ENCODE measurements at places on chromosomes 12 and 14.

DNA sequence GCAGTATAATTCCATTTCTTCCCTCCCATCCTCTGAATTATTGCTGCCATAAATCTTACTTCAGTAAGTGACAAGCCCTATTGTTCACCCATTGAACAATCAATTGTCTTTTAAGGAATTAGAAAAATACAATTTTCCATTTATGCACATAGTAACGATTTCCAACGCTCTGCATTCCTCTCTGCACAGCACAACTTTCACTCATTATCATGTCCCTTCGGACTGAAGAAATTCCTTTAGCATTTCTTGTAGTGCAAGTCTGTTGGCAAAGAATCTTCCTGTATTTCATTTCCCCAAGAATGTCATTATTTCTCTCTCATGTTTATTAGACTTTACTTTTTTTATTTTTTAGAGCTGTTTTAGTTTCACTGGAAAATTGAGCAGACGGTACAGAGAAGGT is 252.1 kb upstream of the RTL1 start:
- DNase-seq = no peak

GRCh38 chr12:71465796-71466195 is 26.2 kb downstream of the LGR5 start:
- no peak for DNase-seq

GRCh38 chr14:41285186-41285748 is 321.4 kb upstream of the LRFN5 start:
- peak; percentile 17 for DNase-seq

GRCh38 chr12:68200854-68201253 is 24.8 kb downstream of the IL26 start:
- no peak for DNase-seq

DNA sequence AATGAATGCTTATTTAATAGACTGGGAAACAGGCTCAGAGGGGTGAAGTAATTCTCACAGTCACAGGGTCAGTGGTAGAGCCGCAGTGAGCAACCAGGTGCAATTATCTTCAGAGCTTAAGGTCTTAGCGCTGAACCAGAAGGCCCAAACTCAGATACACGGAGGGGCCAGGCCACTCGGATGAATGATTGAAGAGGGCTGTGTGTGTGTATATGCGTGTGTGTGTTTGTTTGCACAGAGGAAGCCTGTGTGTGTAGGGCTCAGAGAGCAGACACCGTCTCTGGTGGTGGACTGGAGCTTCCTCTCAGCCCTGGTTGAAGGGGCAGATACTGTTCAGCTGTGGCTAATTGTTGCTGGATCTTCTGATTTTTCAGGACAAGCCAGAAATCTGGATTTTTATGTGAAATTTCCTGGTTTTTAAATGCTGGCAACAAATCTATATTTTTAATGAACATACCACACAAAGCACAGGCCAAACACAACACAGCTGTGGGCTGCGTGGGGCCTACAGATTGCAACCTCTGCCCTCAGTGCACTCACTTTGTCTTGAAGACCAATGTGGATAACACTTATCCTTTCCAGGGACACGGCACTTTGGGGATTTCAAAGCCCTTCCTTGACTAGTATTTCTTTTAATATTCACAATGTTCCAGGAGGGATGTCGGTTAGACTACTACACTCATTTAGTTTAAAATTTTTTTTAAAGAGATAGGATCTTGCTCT is 94.5 kb upstream of the NRXN3 start:
- no peak for DNase-seq

GRCh38 chr12:111806304-111806703 is 35.7 kb upstream of the MAPKAPK5 start:
- no peak for DNase-seq

GRCh38 chr12:104888481-104888880 is 69.6 kb downstream of the SLC41A2 start:
- no peak for DNase-seq

DNA sequence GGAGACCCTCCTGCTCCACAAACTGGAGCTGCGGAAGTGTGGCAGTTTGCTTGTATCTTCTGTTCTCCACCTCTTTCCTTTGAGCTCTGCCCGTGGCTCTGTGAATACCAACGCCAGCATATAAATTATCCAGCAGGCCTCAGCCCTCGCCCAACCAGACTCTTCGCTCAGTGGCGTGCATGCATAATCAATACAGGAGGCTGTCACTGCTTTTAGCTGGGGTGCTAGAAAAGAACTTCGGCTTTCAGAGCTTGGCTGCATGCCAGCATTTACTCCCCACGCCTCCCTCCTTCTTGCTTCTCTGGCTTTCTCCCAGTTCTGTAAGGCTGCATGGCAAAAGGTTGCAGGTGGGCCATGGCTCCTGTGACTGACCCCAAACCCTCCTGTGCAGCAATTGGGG is 26.9 kb downstream of the NRXN3 start:
- no peak for DNase-seq

GRCh38 chr12:25894759-25895158 is 63.7 kb upstream of the RASSF8 start:
- DNase-seq = no peak

GRCh38 chr12:93201990-93202389 is 175.7 kb upstream of the NUDT4 start:
- no peak for DNase-seq

Data from fibroblast of the aortic adventitia (primary cell).